CD4-positive, alpha-beta T cell treated with Interleukin-21 for 1 hour (primary cell): ENCODE measurements at places on chromosomes 5 and 9.
A peak's percentile ranks its signal among the peaks of the same experiment; 100 is the strongest.

- DNase-seq = peak; percentile 38
Measured at GRCh38 chr5:137695651-137696428, 40.0 kb downstream of the KLHL3 start.

DNA sequence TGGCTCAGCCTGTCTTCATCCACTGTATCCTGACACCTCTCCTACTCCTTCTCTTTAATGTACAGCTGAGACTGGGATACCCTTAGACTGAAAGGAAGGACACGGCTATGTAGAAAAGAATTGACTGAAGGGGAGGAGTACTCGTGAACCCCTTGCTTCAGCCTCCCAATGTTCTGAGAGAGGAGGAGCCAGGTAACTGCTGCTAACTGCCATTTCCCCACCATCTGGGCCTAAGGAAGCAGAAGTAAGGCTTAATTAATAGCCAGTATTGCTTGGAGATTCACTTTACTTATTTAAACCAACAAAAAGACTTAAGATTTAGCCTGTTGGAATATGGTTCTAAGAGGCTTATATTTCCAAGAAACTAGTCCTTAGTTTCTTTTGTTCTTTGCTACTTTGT lies 18.8 kb upstream of the RGS3 start:
- no peak for DNase-seq

DNA sequence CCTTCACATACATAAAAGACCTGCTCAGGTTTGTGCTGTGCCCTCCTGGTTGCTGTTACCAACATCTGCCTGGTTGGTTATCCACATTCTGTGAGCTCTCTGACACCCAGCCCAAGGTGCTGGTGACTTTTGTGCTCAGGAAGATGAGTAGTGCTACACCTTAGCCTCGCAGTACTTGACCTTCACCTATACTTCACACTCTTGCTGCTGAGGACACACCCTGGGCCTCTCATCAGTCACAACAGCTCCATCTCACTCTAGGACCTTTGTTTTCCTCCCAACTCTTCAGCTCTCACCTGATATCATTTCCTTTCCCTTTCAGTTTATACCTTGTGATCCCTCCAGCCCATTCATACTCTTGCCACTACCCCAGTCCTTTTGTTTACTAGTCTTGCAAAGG lies 10.7 kb upstream of the SLC22A5 start:
- DNase-seq = no peak

DNA sequence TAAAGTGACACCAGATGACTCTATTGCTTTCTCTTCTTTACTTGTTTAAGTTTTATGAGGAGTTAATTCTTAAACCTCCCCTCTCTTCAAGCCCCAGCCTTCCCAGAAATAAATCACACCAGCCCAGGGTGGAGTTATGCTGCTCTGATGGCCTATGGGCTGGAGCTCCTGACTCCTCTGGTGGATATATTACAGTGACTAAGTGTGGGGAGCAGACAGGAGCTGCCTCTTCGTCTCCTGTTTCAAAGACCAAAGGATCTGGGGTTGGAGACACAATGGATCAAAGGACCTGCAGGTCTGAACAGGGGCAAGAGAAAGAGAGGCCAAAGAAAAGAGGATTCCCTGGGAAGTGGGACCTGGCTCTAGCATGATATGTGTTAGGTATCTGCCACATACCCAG lies 312.0 kb upstream of the MSX2 start:
- DNase-seq = no peak

GRCh38 chr5:84961903-84962302 lies 577.2 kb upstream of the EDIL3 start:
- no peak for DNase-seq

DNA sequence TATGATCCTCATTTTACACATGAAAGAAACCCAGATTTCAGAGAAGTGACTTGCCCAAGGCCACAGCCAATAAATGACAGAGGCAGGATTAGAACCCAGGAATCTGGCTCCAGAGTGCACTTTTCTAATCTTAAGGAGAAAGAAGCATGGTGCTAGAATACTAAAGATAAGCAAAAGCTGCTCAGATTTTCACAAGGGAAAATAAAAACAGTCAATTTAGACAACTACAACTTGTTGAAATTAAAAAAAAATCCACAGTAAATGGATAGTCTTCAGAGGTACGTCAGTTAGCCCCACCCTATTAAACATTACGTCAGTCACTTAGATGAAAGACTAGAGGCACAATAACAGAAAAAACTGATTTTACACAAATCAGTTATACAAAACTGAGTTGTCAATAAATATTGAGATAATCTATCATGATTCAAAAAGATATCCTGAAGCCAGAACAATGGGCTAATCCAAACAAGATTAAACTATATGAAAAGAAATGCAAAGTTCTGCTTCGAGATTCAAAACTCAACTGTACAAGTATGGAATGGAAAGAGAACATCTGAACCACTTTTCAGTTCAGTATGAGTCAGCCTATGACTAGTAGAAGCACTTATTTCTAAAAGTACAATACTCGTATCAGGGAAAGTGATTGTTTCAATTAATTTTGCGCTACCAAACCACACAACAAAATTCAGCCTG lies 9.3 kb downstream of the TMEM245 start:
- peak; percentile 62 for DNase-seq

DNA sequence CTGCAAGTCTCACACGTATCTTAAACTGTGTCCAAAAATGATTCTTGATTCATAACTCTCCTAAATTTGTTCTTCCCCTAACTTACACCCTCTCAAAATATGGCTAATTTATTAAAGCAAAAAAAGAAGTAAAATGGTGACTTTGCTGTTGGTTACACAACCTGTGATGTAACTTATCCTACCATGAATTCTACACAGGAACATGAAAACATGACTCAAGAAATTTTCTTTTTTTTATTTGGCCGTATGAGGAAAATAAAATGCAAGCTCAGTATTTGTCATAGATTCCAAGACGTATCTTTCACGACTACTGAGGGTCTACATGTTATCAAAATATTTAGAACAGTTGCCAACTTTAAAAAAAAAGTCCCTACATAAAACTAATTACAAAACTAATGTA lies 9.2 kb downstream of the LIFR start:
- DNase-seq = no peak

DNA sequence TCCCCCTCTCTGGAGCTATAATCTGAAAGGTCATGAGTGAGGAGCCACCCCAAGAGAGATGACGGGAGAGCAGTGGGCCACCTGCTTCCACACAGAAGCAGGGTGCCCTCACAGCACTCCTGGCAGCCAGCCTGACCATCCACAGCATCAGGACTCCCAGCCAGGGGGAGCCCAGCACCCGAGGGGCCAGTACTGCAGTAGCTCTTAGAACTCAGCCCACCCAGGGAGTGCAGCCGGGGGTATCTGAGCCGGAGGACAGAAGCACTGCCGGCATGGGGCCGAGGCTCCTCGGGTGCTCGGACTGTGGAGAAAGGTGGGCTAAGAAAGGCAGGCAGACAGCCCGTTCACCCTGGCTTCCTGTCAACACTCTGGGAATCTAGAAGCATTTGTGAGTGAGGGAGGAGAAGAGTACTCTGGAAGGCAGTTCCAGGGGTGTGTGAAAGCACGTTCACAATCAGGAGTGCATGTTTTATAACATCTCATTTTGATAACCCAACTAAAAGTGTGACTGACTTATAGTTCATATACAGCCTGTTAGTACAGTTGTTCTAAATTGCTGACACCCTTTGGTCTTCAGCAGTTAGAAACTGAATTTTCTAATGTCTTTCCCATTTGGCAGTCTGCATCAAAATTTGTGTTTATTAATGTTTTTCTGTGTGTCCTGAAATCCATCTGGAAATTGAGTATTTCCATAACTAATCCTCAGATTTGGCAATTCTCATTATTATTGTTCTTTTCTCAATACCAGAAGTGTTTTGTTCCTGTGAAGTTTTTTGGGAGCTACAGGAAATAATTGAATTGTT lies 25.9 kb upstream of the ASPN start:
- no peak for DNase-seq

- DNase-seq = no peak
Measured at GRCh38 chr9:124122813-124123462, 111.4 kb downstream of the LHX2 start.

DNA sequence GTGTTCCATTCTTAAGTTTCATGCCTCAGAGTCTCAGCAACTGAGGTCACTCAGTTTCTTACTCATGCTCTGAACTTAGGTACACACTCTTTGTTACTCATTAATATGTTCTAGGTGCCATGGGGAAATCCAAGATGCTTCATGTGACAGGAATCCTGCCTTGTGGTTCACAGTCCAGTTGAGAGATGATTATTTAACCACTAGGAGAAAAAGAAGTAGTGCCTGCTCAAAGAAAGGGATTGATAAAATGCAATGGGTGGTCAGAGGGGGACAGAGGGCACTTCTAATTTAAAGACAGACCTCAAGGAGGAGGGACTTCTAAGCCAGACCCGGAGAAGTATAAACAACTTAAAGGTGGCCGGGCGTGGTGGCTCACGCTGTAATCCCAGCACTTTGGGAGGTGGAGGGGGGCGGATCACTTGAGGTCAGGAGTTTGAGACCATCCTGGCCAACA lies 69.0 kb downstream of the UGCG start:
- no peak for DNase-seq

DNA sequence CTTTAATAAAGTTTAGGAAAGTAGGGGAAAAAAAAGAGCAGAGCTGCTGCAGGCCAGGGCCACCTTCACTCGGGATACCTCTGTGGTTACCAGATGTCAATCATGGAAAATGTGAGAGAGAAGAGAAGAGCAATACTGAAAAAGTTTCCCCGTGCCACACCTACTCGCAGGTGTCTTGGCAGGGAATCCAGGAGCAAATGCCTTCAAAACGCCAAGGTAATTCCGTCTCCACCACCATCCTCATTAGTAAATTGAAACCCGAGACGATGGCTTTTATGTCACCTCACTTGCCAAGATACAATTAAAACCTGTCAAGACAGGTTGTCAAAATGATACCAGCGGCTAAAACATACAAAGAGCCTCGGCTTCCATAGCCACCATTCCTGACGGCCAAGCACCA lies 49.7 kb downstream of the FAM81B start:
- no peak for DNase-seq

- DNase-seq = no peak
Measured at GRCh38 chr5:76794871-76795270, 24.0 kb upstream of the F2RL1 start.

DNA sequence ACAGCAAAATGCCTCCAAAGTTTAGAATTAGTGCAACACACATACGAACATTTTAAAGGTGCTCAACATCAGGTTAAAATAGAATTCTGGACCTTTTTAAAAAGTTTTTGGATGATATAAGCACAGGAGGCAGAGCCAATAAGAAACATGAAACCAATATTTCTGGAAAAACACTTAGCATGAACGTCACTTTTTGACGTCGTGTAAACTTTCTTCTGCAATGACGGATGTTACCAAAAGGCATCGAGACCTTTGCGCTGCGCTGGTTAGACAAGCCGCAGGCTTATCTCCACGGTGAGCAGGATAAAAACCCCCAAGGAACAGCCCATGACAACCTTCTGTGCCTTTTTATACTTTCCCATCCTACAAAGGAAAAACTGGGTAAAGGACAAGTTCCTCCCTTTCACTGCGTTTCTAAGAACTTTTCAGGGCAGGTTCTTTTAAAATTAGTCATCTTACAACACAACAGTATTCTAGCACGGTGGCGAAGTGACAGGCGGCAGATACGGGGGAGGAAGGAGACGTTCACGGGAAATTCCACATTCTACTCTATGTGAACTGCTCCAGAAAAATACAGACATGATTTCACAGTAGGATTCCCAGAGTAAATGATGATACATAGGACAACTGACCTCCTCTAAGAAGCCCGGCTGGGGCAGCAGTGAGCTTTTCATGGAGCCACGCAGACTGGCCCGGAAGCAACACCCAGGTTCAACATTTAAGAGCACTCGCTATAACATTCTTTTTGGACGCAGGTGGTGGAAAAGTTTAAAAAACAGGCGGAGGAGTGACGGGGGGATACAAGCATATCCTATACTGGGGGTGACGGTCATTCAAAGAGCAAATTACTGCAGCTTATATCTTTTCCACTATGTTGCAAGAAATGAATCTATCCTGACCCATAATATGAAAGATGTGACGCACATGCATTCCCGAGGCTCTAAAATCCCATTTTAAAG lies 52.4 kb downstream of the USP20 start:
- peak; percentile 86 for DNase-seq

DNA sequence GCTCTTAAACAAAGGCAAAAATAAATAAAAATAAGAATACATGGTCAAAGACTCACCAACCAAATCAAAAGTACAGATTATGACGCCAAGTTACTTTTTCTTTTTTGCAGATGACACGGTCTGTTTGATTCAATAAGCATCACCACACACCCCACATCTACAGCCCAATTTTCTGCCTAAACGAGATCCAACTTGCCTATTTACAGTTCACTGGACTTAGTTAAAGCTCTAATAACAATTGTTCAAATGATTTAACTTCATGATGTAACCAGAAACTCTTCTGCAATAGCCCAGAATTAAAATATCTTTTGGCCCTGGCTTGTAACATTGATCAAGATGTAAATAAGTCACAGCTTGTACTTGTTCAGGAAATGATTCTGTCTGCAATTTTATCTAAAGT lies 590.3 kb upstream of the C9orf72 start:
- no peak for DNase-seq

GRCh38 chr9:72149231-72149975 lies at the start of gene GDA:
Gene GDA, plus strand, starts transcription at chr9:72149440. Its CDS starts 120 bp downstream, at chr9:72149560.
- DNase-seq = no peak

- no peak for DNase-seq
Measured at GRCh38 chr5:95864944-95865504, 42.5 kb upstream of the GLRX start.

- DNase-seq = no peak
Measured at GRCh38 chr9:110072597-110073355, 135.2 kb downstream of the C9orf152 start.

- DNase-seq = no peak
Measured at GRCh38 chr5:147413266-147413665, 96.6 kb downstream of the DPYSL3 start.

- DNase-seq = no peak
Measured at GRCh38 chr5:119055294-119055693, 15.6 kb upstream of the DMXL1 start.

DNA sequence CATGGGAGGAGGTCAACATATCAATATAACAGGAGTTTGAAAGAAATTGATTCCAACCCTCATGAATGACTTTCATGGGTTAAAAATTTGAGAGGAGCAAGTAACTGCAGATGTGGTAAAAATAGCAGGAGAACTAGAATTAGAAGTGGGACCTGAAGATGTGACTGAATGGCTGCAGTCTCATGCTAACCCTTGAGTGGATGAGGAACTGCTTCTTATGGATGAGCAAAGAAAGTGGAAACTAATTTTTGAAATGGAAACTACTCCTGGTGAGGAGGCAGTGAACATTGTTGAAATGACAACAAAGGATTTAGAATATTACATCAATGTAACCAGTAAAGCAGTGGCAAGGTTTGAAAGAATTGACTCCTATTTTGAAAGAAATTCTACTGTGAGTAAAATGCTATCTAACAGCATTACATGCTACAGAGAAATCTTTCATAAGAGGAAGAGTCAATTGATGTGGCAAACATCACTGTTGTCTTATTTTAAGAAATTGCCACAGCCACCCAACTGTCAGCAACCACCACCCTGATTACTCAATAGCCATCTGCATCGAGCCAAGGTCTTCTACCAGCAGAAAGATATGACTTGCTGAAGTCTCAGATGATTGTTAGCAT lies 1683.2 kb downstream of the MAT2B start:
- DNase-seq = peak; percentile 6

GRCh38 chr5:133830911-133831310 lies 137.5 kb downstream of the C5orf15 start:
- DNase-seq = no peak

GRCh38 chr9:134412298-134412711 lies 86.0 kb downstream of the RXRA start:
- no peak for DNase-seq

GRCh38 chr5:24005384-24005783 lies 498.0 kb downstream of the PRDM9 start:
- no peak for DNase-seq

GRCh38 chr9:35767458-35767857 lies 13.4 kb upstream of the MSMP start:
- no peak for DNase-seq

GRCh38 chr5:150746-151145 lies 40.5 kb upstream of the LRRC14B start:
- no peak for DNase-seq
